ENCODE measurements at places on chromosomes 7 and 10.

DNA sequence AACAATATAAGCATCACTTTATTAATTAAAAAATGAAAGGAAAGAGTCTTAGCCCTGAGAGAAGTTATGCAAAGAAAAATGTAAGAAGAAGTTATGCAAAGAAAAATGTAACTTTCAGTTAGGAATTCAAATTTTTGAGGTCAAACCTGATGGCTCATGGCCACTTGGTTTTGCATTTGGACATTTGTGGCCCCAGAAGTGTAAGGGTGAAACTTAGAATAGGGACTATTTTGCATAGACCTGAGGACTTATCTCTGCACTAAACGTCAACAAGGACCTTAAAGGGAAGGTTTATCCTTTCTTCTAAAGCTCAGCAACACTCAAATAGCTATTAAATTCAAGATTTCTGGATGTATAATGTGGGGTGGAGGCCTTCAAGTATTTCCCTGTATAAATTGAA lies 724.5 kb upstream of the POT1 start:
- no peak for DNase-seq

GRCh38 chr10:35495521-35496119 lies 109.5 kb upstream of the GJD4 start:
- DNase-seq = no peak

- DNase-seq = no peak
Measured at GRCh38 chr10:48517911-48518811, 86.7 kb downstream of the ARHGAP22 start.

GRCh38 chr10:17510242-17510908 lies 56.0 kb upstream of the ST8SIA6 start:
- no peak for DNase-seq

- DNase-seq = no peak
Measured at GRCh38 chr7:73890555-73891147, 29.7 kb downstream of the TMEM270 start.

DNA sequence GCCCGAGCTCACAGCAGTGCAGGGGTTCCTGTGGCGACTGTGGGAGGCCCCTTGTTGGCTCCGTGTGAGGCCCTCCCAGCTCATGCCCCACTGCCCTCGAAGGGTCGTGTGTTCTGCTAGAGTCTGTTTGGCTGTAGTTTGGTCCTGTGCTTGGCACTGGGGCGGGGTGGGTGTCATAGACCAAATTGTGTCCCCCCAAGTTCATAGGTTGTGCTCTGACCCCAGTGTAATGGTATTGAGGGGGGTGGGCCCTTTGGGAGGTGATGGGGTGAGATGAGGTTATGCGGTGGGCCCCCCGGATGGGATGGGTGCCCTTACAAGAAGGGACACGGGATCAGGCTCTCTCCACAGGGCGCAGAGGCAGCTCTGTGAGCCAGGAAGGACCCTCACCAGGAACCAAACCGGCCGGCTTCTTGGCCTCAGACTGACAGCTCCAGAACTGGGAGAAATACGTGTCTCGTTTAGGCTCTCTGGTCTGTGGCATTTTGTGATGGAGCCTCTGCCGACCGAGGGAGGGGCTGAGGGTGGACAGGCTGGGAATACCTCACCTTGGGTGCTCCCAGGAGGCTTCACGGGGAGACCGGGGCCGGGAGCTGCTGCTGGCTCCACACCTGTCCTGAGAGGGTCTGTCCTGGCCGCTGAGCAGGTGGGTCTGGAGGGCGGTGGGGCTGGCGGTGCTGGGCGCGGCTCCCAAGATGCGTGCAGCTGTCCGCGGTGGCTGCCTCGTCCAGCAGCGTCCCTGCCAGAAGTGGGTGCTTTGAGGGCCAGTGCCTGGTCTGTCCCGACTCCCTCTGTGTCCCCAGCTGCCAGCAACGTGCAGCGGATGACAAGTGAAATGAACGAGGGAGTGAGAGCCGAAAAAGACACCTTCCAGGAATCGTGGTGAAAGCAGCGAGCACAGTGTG lies 89.4 kb downstream of the INPP5A start:
- DNase-seq = no peak

DNA sequence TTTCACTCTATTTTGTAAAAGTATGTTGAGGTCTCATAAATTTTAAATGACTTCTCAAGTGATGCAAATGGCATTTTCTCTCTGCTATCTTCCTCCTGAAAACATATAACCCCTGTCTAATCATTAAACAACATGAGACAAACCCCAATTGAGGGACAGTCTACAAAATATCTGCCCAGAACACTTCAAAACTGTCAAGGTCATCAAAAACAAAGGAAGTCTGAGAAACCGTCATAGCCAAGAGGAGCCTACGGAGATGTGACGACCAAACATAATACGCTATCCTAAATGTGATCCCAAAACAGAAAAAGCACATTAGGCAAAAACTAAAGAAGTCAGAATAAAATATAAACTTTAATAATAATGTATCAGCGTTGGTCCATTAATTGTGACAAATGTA lies 282.3 kb upstream of the SEMA3C start:
- no peak for DNase-seq

GRCh38 chr7:128941323-128941890 lies 3.7 kb downstream of the IRF5 start:
- DNase-seq = no peak

DNA sequence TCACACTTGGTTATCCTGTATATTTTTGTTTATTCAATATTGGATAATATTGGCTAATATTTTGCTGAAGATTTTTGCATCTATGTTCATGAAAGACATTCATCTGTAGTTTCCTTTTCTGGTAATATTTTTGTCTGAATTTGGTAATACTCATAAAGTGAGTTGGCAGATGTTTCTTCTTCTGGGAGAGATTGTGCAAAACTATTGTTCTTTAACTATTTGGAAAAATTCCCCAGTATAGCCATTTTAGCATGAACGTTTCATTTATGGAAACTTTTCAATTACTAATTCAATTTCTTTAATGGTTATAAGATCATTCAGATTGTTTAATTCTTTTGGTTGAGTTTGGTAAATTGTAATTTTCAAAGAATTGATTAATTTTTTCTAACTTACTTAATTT lies 560.8 kb upstream of the FZD8 start:
- no peak for DNase-seq

DNA sequence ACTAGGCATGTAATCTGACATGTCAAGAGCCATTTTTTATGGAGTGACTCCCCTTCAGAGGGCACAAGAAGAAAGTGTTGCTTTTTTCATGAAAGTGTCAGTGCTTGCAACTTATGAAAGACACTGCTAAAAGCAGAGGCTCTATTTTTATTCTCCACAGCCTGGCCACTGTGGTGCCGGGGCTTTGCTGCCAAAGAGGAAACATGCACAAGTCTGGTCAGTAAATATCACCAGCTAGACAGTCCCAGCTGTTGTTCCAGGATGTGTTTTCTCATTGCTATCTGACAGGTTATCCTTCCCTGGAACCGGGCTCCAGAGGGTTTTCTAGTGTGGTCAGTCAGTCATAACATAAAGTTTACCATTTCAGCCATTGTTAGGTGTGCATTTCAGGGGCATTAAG lies 180.7 kb upstream of the PITRM1 start:
- DNase-seq = no peak

GRCh38 chr10:24969841-24970281 lies 17.5 kb upstream of the PRTFDC1 start:
- no peak for DNase-seq

- no peak for DNase-seq
Measured at GRCh38 chr10:84179059-84179710, 5.6 kb downstream of the GPR15LG start.

DNA sequence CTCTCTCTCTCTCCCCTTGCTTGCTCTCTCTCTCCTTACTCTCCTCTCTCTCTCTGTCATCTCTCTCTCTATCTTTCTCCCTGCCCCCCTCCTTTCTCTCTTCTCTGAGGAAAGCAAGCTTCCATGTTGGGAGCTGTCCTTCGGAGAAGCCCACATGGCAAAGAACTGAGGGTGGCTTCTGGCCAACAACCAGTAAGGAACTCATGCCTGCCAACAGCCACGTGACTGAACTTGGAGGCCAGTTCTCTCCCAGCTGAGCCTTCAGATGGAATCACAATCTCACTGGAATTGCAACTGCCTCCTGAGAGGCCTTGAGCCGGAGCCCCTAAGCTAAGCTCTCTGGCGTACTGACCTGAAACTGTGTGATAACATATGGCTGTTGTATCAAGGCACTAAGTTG lies 12.0 kb upstream of the DHTKD1 start:
- DNase-seq = peak; percentile 15

GRCh38 chr7:103660455-103661371 lies 214.7 kb upstream of the SLC26A5 start:
- DNase-seq = peak; percentile 55

DNA sequence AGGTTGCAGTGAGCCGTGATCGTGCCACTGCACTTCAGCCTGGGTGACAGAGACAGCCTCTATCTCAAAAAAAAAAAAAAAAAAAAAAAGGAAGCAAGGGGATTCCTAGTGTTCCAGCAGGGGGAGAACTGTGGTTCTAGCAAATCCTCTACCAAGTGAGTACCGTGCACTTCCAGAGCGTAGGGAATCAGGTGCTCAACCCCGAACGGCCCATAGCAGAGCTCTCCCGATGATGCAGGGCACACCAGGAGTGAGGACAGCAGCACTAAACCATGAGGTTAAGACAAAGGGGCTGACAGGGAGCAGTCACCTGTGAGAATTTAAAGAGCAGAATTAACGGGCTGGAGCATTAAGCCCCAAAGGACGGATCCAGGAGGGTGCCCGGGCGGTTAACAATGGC lies 173.6 kb downstream of the PTPRN2 start:
- peak; percentile 47 for DNase-seq

GRCh38 chr7:25619963-25620799 lies 391.9 kb upstream of the NPVF start:
- DNase-seq = no peak

DNA sequence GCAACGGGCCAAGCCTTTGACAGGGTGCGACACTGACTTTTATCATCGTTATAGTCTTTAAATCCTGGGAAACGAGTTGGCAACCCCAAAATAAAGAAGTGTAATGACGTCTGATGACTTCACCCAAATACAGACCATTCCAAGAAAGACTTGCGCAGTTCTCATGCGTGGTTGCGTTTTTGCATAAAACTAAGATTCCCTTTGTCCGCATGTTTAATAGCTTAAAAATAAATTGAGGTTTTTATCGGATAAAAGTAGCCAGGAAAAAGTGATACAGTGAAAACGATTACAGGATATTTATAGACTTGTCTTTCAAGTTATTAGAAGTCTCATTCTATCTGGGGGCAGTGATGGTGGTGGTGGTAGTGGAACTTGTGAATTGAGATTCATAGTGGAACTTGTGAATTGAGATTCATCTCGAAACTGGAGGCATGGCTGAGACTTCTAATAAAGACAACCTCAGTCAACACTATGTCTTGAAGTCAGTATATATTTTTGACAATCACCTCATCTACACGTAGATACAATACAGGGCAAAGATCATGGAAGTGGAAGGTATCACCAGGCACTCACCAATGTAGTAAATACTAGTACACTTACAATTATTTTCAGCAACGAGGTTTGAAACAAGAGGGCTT lies 1.2 kb upstream of the NAMPT start:
- no peak for DNase-seq

DNA sequence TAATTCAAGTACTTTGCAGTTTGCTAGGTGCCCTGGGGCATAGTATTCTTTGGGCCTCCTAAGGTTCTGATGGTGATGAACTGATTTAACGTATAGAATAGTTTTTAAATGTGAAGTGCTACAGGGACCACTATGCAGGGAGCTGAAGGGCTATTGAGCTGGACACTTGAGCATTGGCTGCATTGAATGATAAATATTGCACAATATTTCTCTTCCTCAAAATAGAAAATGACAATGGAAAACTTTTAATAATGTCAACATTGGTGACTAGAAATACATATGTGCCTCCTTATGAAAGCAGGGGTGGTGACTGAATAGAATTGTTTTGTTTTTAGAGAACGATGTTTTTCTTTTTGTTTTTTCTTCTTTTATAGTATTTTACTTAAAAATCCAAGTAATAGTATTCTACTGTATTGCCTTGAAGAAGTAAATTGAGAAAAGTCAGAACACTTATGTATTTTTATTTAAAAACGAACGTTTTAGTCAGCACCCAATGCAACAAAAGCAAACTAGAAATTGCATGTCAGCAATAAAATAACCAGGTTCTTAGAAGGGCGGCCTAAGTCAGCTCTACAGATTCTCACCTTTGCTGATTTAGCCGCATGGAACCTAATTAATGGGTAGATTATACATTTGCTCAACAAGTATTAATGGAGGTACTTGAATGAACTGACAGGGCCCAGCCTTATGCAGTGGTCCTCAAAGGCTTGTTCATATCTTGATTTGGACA lies 244.0 kb upstream of the KLF6 start:
- DNase-seq = no peak

- no peak for DNase-seq
Measured at GRCh38 chr7:143487566-143487965, 9.9 kb downstream of the TAS2R41 start.

Measured in SK-MEL-5 (cell line).